CD4-positive, alpha-beta T cell treated with Interleukin-15 for 4 hours (primary cell): ENCODE measurements at places on chromosomes 5 and 9.

- DNase-seq, result no peak
These were observed 2.6 kb downstream of the GLIS3 start for GRCh38 chr9:4297151-4297785.

GRCh38 chr5:40823459-40823858, 11.6 kb downstream of the RPL37 start:
- DNase-seq, result no peak

DNA sequence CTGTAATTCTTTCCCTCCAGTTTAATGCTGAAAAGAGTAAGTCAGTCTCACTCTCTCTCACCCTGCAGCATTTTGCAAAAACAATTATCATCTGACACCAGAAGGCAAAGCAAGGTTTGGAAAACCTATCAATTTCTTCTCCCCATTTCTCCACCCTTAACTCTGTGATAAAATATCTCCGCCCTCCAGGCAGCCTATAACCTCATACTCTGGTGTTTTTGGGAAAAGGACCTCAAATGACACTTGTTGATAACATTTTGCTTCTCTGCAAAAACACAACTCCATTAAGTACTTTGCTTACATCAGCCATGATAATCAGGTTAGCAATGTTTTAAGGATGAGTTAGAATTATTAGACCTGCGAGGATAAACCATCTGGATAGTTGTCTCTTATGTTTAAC, 2.3 kb downstream of the ANKH start:
- DNase-seq, result no peak

DNA sequence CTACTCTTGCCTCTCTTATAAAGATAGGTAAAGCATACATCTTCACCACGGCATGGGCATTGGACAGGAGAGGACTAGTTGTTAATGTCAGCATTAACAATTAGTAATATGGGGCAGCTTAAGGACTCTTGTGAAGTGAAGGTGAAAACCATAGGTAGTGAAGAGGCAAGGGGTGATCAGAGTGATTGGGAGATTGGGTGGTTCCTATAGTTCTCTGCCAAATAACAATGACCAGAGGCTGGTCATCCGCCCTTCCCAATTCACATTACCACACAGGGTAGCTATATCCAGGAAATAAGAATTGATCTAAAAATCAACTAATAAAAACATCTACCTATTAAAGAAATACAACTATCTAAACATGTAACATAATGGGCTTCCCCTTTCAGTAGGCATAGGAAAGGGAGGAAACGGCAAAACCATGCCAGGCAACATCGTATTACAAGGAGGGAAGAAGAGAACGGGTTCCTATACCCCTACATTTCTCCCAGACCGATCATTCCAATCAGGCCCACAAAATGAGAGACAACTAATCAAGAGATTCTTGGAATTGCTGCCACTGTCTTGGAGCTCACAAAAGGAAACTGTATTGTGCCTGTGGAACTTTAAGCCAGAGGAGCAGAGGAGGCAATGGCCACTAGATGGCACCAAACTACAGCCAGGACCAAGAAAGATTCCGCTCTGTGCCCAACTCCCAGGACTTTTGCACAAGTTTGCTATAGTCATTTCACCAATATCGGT, 121.6 kb downstream of the FBXL17 start:
- DNase-seq, result peak; percentile 68

DNA sequence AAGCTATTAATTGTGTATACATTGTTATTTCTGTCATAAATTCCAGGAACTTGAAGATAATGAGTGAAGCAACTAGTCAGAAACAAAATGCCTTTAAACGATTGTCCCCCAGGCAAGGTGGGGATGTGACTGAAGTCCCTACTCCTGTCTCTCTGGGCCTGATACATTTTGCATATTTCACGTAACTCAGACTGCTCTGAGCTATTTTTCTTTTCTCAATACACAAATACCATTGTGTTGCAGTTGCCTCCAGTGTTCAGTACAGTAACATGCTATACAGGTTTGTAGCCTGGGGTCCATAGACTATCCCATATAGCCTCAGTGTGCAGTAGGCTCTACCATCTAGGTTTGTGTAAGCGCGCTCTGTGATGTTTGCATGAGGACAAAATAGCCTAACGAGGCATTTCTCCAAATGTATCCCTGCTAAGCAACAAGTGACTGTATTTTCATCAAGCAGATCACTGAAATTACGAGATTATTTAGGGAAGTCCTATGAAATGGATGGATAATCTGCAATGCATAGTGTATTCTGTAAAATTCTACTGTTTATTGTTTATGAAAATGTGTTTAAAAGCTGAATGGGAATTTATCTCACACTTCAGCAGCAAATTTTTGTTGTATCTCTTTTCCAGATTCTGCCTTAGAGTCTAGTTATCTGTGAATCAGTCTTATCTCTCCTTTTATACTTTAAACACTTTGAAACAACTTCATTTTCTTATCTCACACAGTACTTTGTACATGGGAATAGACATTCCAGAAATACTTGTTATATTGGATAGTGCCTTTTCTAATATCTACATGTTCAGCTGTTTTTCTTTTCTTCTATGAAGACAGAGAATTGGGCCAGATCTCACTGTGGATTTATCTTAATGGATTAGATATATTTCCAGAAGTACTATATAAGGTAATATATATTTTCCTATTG, 150.5 kb downstream of the CD180 start:
- no peak for DNase-seq
